ENCODE measurements at places on chromosomes 12 and 14.
A peak's percentile ranks its signal among the peaks of the same experiment; 100 is the strongest.

GRCh38 chr12:76072568-76072967, 11.9 kb downstream of the NAP1L1 start:
- DNase-seq = no peak

GRCh38 chr12:39040275-39040674, 134.9 kb upstream of the CPNE8 start:
- DNase-seq = no peak

DNA sequence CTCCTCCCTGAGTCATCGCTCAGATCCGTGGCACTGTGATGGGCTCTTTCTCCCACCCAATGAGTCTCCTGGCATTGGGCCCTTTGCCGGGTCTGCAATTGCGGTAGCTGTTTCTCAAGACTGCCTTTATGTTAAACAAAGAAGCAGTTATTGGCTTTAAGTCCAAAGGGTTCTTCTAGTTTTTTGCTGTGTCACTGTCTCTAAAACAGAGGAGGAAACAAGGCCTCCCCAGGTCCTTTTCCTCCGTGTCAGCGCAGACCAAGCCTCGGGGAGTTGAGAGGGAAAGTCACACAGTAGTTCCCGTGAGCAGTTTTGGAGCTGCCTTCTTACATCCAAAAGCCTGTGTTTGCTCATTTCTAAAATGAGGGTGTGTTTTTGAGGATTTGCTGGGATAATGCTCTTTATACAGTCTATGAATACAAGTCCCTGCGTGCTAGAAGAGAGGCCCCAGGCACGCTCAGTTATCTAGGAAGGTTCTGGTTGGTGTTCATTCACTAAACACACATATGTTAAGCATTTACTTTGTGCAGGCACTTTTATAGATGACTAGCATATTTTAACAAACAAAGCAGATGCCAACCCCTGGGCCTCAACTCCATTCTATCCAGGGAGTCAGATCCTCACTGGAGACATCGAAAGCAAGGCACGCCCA, 126.0 kb upstream of the PZP start:
- DNase-seq = no peak

- DNase-seq = peak; percentile 75
Observed at GRCh38 chr12:123163227-123163626, 12.3 kb upstream of the PITPNM2 start.

GRCh38 chr12:26773313-26774104, 59.5 kb downstream of the ITPR2 start:
- DNase-seq = no peak

DNA sequence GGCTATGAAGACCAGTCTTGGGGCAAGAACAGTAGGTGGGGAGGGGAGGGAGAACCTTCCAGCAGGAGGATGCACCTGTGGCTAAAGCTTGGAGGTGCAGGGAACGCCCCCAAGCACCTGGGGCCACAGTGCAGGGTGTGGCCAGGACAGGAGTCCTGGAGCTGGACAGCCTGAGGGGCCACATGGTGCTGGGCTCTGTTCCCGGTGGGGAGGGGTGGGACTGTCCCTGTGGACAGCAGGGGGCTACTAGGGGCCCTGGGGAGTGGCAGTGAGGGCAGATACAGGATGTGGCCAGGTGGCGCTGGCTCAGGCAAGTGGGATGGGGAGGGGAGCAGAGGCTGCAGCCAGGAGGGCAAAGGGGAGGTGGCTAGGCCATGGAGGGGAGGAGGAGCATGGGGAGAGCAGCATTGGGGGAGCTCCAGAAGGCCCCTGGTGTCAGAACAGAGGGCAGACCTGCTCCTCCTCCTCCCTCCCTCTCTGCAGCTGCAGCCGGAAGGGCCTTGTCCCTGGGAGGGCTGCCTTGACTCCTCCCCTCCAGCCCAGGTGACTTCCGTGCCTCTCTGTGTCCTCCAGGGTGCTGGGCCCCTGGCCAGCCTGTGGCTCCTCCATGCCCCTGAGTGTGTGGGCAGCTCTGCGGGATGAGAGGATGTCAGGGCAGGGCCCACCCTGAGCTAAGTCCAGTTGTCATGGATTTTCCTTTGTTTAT, 68.4 kb upstream of the DLK1 start:
- no peak for DNase-seq

GRCh38 chr12:66331814-66332213, 29.5 kb downstream of the HELB start:
- peak; percentile 12 for DNase-seq

DNA sequence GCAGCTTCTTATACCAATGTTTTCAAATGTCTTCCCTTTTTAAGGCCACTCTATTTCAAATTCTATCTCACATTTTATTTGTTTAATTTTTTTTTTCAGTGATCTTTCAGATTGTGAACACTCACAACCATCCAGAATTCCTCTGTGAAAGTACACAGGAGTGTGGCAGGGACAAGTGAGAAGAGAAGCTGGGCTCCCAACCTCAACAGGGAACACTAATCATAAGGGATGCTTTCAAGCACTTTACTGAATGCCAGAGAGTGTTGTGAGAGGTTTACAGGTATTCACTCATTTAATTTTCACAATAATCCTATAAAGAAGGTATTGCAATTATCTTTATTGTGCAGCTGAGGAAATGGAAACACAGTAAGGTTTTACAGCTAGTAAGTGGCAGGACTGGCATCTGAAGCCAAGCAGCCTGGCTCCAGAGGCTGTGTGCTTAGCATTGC, 60.1 kb upstream of the PYGL start:
- no peak for DNase-seq

DNA sequence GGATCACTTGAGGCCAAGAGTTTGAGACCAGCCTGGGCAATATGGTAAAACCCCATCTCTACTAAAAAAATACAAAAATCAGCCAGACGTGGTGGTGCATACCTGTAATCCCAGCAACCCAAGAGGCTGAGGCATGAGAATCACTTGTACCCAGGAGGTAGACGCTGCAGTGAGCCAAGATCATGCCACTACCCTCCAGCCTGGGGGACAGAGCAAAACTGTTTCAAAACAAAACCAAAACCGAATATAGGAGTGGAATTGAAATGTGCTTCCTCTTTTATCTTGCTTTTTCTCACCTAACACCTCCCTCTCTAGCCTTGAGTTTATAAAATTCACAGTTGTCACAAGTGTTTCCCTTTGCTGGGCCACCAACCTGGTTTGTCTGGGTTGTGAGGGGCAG, 181.9 kb downstream of the PAH start:
- no peak for DNase-seq

- no peak for DNase-seq
Observed at GRCh38 chr12:88108021-88108420, 33.9 kb downstream of the CEP290 start.

GRCh38 chr14:30607156-30607780, 14.9 kb upstream of the SCFD1 start:
- no peak for DNase-seq

DNA sequence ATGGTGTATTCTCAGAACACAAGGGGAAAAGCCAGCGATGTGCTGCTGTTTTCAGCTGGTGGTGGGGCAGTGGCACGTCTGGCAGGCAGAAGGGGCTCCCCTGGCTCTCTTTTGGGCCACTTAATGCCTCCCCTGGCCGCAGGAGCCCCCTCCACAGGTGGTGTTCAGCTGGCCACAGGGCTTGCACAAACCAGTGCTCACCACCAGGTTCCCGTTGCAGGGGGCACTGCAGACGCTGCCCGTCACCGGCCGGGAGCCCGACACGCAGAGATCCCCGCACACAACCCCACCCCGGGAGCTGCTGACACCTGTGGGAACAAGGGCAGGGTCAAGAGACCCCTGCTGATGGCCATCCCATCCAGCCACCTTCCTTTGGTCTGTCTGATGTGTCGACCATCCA, 6.7 kb downstream of the KRT83 start:
- no peak for DNase-seq

- DNase-seq = no peak
Observed at GRCh38 chr12:102507301-102507700, 26.9 kb upstream of the IGF1 start.

DNA sequence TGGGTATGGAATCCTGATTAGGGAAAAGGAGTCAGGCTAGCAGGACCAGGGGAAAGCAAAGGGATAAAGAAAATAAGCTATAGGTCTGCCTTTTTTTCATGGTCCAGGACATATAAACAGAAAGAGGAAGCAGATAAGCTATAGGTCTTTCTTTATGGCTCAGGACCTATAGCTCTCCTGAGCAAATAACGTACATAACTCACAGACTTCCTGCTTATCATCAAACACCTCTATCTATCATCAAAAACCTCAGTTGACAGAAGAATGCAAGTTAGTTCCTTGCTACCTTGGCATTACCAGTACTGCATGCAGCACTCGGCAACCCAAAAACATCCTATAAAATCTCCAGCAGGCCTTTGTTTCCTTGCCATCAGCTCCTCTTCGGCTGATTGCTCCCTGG, 238.7 kb upstream of the OR4E1 start:
- no peak for DNase-seq

DNA sequence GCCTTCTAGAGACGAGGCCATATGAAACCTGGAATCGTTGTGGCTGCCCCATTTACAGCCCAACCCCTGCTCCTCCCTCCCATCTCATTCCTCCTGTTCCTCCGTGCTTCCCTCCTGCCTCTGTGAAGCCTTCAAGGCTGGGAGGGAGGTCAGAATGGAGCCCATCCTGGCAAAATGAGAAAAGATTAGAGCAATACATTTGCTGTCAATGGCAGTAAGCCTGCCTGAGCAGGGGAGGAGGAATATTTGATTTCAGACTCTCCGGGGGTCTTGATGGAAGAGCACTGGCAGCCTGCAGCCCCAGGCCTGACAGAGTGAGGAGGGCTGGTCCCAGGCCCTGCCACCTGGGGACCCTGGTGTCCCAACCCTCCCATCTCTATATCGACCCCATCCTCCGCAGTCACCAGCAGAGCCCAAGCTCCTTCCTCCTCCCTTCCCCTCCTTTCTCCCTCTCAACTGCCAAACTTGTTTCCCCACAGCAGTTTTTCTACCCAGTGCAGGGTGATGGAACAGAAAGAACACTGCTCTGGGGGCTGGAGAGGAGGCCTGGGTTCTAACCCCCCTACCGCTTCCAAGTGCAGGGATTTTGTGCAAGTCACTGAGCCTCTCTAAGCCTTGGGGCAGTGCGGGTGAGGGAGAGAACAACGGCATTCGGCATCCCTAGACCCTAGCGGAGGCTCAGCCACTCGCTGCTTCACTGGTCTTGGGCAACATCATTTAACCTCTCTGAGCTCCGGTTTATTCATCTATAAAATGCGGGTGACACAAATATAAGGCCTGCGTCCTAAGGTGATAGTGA, 16.0 kb upstream of the RACGAP1 start:
- DNase-seq = no peak

DNA sequence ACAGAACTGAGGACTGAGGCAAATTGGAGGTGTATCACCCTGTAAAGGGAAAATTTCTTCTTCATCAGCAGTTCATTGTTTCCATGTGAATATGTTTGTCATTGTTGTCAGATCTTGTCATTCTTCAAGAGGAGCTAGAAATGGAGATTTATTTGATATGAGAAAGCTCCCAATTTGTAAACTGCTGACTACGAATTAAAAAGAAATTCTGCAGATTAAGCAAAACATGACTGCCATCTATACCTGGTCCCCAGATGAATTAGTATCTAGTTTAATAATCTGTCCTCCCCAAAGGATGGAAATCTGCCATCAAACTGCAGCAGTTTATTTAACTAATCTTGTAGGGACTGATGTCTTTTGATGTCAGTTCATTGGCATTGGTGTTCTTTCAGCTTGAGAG, 162.8 kb downstream of the TRHDE start:
- DNase-seq = no peak

DNA sequence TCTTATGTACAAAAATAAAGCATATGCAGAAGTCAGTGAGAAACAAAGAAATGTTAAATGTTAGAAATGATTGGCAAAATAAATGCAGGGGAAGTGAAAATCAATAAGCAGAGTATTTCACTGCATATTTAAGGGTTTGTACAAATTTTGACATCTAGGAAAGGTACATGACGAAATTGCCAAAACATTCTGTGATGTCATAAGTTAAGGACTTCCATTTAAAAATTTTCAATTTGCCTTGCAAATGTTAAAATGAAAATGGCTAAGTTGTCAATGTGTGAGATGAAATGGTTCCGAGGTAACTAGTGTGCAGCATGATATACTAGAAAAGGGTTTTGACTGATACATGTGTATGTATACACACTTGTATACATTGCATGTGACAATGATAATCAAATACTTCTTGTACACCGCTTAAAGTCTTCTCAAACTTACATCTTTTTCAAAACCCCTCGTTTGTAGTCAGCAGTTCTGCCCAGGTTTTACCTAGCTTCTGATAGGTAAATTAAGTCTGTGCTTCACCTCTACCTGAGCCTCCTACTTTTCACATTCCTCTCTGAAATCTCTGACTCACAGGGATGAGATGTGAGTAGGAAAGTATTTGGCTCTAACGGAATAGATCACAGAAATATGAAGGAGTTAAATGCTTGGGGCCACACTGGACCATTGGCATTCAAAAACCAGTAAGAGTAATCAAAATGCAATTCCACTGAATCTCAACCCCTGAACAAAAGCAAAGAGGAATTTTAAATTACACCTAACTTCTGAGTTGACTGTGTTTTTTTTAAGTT, 442.4 kb upstream of the FOXG1 start:
- peak; percentile 20 for DNase-seq

DNA sequence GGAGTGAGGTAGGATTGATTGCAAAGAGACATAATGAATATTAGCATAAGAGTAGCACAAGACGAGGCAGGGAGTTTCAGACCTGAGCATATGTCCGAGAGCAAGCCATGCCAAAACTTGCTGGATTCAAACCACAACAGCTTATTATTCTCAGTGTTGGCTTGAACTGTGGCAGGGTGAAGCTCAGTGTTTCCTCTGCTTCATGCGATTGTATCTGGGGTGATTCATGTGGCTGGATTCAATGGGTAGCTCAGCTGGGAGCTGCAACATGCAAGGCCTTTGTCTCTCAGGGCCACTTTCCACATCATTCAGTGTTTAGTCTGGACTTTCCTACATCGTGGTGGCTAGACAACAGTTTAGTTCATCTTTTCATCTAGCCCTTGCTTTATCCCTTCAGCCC, 22.1 kb upstream of the E2F7 start:
- peak; percentile 95 for DNase-seq

DNA sequence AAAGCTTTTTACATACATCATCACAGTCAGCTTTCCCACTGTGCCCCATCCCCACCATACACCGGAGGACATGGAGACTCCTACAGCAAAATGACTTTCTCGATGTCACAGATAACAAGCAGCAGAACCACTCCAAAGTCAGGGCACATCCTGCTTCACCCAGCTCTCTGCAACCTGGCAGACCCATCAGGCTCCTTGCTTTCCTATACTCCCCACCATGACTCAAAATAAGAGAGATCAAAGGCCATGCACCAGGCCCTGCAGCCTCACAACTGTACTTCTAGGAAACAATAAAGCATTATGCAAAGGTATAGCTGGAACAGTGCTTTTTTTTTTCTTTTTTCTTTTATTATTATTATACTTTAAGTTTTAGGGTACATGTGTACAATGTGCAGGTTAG, 187.4 kb downstream of the DPF3 start:
- DNase-seq = no peak

GRCh38 chr14:42141328-42141727, 534.7 kb downstream of the LRFN5 start:
- DNase-seq = peak; percentile 17

GRCh38 chr12:6539314-6539682, 5.0 kb downstream of the GAPDH start:
- peak; percentile 47 for DNase-seq

Measured in mammary epithelial cell (primary cell).